CD4-positive, alpha-beta T cell (primary cell): ENCODE measurements at places on chromosomes 11 and 22.

DNA sequence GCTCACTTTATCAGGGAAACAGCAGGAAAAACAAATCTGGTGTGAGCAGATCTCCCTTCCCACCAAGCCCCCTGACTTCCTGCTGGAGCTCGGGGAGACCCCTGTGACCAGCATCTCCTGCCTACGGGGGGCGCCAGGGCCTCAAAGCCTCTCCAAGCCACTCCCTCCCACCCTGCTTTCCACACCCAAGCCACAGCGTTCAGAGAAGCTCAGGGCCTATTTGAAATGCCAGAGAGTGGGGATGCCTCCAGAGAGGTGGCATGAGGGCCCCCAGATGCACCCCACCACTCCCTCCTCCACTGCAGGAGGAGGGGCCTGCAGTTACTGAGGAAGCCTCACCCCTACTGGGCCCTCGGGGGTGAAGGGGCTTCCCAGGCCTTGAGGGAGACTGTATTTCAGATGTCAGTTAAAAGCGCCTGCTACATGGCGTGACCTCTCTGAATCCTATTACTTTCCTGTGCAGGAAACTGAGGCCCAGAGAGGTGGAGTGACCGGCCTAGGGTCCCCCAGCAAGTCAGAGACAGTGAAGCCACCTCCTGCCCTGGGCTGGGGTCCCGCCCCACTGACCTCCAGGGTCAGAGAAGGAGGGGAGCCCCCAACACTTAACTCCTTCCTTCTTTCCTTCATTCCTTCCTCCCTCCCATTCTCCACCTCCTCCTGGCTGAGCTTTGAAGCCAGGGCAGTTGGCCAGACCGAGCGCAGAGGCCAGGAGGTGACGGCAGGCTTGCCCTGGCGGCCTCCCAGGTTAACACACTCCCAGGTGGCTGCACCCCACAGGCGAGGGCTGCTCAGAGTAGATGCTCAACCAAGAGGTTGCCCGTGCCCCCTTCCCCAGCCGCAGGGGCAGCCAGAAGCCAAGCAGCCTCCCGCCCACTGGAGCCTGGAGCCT, 6.0 kb upstream of the CDKN1C start:
- no peak for DNase-seq

DNA sequence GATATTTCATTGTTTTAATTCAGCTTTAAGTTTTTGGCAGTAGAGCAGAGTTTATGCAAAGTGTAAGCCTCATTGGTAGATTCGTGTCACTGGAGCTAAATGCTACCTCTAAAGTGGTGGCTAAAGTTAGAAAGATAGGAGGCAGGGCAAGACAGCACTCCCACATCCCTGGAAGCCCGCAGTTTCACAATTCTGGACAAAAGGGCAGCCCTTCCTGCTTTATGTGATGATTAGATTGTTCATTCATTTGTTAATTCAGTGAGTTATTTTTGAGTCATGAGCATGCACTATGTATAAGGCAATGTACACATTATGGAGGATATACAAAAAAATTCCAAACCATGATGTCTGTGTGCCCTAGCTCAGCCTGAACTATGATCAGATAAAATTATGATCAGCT, 52.1 kb upstream of the EIF3M start:
- DNase-seq = no peak

- no peak for DNase-seq
Measured at GRCh38 chr22:44750481-44750880, 1.9 kb upstream of the ARHGAP8 start.

GRCh38 chr22:21593406-21594232, 26.1 kb downstream of the UBE2L3 start:
- no peak for DNase-seq

- no peak for DNase-seq
Measured at GRCh38 chr11:119666061-119666460, 62.9 kb downstream of the NECTIN1 start.

- peak; percentile 60 for DNase-seq
Measured at GRCh38 chr22:38843201-38843656, 599 bp downstream of the NPTXR start.

DNA sequence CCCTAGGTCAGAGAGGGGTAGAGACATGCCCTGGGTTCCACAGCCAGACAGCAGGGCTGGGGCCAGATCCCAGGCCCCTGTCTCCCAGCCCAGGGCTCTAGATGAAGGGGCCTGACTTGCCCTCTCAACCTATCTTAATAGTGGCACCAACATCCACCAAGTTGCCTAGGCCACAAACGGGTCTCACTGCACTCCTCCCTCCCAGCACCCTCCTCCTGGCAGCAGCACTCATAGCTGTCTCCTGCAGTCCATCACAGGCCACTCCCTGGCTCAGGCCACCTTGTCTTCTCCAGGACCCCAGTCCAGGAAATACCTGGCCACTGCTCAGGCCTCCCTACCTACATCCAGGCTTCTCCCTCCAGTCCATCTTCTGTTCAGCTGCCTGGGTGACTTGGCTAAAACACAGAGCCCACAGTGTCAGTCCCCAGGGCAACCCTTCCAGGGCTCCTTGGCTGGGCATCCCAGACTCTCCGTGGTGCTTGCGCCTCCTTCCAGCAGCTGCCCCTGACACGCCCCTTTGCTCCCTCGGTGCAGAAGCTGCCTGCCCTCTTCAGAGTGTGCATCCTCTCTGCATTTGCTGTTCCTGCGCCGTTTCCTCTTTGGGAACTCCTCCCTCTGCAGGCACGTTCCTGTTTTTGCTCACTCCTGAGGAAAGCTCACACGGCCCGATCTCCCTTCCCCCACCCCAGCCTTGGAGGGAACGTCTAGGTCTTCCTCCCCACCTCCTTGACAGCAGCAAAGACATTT, 40.5 kb downstream of the LRRC32 start:
- DNase-seq = no peak

GRCh38 chr11:19953909-19954308, 206.4 kb downstream of the DBX1 start:
- DNase-seq = no peak

GRCh38 chr22:27068121-27068520, 410.7 kb downstream of the MIAT start:
- DNase-seq = no peak

DNA sequence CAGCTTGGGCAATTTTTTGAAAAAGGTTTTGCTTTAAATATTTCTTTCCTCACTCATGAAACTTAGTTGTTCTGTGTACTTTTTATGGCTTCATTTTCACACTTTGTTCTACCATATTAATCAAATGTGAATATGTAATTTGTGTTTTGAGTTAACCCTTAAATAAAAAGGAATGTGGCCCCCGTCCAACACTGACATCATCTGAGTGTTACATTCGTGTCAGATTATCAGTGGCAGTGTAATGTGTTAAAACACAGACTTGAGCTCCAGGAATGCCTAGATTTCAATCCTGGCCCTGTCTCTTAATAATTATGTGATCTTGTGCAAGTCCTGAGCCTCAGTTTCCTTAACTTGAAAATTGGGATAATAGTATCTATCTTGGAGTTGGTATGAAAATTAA, 5.6 kb downstream of the RTN3 start:
- DNase-seq = no peak

DNA sequence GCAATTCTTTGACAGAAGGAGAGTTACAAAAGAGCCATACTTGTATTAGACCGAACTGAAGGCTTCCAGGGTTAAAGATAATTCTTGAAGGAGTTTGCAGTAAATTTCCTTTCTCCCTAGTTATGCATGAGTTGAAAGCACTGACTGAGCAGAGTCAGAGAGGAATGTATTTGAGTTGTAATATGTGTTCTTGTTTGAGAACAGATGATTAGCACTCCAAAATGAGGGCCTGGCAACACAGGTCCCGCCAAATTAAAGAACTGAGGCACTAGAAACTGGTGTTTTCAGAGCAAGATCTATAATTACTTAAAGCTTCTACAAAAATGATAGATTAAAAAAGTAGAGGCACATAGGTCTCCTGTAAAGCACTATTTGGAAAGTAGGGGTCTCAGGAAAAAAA, 970.4 kb downstream of the OPCML start:
- no peak for DNase-seq

DNA sequence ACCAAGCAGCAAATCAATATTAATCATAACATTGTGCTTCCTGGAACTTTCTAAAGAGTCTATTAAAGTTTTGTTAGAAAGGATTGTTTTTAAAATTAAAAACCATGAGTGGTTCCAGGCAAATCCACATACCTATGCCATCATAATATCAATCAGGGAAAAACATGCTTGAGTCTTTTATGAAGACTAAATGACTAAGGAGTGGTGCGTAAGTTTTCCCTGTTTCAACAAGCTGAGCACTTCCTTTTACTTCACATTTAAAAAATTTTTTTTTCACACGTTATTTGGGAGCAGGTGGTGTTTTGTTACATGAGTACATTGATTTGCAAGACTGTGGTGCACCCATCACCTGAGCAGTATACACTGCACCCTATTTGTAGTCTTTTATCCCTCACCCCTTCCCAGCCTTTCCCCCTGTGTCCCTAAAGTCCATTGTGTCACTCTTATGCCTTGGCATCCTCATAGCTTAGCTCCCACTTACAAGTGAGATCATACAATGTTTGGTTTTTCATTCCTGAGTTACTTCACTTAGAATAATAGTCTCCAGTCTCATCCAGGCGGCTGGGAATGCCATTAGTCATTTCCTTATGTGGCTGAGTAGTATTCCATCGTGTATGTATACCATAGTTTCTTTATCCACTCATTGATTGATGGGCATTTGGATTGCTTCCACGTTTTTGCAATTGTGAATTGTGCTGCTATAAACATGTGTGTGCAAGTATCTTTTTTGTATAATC, 1190.3 kb upstream of the RAG2 start:
- no peak for DNase-seq

DNA sequence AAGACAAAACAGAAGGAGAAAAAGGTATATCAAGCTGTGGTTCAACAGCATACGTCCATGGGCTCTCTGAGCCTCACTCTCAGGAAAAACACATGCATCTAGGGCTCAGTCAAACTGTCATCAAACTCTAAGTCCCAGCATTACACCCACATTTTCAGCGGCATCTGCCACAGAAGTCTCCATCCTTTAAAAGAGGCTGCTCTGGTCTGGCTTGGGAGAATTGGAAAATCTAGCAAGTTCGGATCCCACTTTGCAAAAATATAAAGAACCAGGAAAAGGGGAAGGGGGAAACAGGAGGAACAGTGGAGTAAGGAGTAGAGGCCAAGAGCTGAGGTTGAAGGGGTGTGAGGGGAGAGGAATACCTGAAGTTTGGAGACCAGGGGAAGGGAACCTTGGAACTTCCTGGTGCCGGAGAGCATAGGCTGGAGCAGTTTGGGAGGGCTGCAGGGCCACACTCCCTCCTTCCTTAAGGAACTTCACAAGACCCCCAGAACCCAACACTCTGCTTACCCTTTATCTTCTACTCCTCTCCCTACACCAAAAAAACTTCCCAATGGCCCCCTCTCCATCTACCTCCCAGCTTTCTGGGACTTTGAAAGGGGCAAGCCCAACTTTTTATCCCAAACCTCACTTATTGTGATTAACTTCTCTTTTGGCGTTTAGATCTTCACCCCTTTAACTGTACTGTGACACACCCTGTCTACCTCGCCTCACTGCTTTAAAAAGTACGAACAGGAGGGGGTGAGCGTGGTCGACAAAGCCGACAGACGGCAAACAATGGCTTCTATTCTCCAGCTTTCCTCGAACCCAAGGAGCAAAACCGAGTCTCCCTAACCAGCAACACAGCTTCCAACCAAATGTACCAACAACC, 4.0 kb downstream of the PAX6 start:
- DNase-seq = no peak

- DNase-seq = no peak
Measured at GRCh38 chr11:79116600-79116999, 324.2 kb downstream of the TENM4 start.

DNA sequence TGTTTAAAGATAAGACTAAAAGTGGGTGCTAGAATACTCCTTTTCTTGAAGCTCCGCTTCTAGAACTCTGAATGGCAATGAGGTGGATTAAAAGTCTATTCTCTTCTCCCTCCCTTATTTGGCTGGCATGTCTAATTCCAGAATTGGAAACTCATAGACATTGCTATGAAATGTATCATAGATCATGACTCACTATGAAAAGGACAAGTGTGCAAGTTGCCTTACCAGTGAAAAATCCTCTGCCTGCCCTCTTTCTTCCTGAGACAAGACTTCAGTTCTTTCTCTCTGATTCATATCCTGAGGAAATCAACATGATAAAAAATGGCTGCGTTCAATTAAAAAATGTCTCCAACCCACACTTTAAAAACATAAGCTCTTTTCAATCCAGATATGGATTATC, 73.2 kb upstream of the BLID start:
- no peak for DNase-seq

- DNase-seq = no peak
Measured at GRCh38 chr11:698493-699115, 3.0 kb downstream of the TMEM80 start.

- DNase-seq = no peak
Measured at GRCh38 chr11:92653454-92653853, 316.0 kb upstream of the MTNR1B start.

DNA sequence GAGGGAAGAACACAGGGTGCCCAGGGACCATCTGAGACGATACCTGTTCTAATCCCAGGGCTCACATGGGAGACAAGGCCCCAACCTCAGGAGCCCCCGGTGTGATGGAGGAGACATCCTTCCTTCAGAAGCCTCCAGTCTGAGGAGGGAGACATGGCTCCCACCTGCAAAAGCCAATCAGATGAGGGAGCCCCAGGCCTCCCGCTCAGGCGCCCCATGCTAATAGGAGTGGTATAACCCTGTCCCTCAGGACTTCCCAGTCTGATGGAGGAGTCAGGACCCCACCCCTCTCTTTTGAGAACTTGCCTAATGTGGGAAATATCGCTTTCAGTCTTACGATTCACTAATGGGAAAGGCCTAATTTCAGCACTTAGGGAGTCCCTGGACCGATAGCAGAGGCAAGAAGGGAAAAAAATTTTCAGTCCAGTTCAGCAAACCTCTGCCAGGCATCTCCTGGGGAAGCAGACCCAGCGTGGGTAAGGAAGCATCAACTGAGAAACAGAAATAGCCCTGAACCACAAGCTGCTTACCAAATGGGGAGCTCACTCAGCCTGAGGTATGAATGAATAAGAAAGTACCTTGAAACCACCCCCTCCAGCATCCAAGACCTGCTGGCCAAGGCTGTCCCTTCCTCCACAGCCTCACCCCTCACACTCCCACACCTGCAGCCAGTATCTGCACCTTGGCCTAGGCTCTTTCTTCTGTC, 5.9 kb downstream of the ARRB1 start:
- DNase-seq = peak; percentile 36

DNA sequence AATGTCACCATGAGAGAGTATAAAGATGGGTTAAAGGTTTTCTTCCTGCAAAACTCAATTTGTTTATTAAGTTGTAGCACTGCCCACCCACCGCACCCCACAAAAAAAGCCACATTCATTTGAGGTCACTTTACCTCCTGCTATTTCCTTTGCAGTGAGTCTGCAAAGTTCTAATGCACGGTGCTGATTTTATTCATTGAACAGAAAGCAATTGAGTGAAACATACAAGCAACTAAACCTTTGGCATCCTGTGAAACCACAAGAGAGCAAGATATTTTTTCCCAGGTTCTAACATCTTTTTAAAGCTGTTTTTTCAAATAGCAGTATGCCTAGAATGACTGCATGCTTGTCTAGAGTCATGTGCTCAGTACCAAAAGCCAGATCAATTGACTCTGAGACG, 39.0 kb downstream of the RRAS2 start:
- DNase-seq = peak; percentile 79

DNA sequence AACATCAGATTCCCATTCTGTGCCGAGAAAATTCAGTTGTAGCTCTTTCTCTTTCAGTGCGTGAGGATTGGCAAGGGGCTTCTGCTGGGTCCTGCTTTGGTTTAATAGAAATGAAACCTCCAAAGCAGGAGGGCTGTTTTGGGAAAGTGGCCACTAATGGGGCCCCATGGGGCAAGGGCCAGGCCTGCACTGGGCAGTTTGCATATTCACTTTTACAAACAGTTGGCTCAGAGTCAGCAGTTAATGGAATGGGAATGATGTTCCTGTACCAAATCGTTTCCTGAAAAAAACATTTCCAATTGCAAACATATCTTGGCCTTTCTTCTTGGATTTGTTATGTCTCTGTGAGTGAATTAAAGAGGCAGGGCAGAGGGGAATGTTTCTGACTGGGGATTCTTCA, 92.1 kb downstream of the PARVA start:
- DNase-seq = no peak
